ENCODE measurements at places on chromosomes 5 and 9. TPM values are rescaled to one million over a fixed set of nuclear protein-coding genes. Genes with fewer than 3 reads are reported as not detected.

LRRC26 gene
- not detected for total RNA-seq

FBXW2 gene
- total RNA-seq = 24.1 TPM

GRCh38 chr5:141135718-141136266, 786 bp downstream of the PCDHB5 start:
- DNase-seq = no peak

- no peak for DNase-seq
These were observed 234.7 kb downstream of the SYK start for GRCh38 chr9:91036356-91036755.

DNA sequence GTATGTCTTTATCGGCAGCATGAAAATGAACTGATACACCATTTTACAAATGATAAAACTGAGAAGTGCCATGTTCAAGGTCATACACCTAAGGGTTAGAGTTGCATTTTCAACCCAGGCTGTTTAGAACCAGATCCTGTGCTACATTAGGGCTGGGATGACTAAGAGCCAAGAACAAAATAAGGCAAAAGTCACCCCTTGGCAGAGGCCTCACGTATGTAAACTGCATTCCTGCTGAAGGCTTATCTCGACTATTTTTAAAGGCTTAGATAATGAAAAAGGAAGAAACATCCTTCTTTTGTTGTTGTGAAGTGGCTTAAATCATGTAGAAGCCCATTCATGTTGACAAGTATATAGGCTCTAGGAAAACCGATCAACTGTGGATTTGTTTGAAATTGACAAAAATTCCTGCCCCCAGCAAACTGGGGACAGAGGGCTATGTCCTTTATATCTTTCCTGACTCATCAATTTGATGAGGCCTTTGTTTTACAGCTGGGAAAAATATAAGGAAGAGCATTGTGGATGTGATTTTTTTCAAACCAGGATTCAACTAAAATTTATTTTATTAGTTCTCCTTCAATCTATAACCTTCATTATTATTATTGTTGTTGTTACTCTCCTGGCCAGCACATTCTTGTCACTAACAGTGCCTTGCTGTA, 196.5 kb downstream of the SNX18 start:
- DNase-seq = no peak

DNA sequence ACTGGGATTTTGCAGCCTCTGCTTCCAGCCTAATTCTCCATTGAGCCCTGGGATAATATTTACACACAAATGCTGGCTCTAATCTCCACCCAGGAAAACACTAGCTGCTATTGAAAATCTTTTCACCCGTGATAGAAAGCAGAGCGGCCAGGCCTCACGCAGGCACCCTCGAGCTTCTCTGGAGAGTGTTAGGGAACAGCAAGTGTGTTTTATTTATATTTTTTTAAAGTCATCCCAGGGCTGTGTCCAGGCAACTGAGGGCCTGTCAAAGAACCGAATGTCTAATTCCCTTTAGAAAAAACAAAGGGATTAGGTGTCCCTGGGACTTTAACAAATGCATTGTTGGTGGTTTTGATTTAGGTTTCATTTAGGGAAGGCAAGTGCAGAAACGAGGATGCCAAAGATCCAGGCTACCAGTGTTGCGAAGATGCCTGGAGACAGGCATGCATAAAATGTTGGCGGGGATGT, 51.2 kb upstream of the SPRY4 start:
- DNase-seq = no peak

GRCh38 chr5:98905857-98906688, 22.7 kb downstream of the CHD1 start:
- peak; percentile 41 for DNase-seq
